Activated naive CD4-positive, alpha-beta T cell treated with anti-CD3 and anti-CD28 coated beads, Interleukin-2, amount 50 U/mL, for 16 hours (primary cell): ENCODE measurements at places on chromosomes 4 and X.

DNA sequence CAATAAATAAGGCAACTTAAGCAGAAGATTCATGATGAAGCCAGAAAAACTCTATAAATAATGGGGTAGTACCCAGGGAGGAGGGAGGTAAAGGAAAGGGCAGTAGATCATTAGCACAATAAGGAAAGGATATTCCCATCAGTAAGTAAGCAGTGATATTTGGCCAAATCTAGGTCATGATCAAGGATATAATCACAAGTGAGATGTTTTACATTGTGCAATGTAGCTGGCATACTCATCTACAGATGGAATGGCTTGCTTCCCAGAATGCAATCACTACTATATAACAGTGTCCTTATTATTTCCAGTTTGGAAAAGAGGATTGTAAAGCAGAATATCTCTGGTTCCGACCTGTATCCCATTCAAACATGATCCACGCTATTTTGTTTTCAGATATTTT lies 483.4 kb downstream of the RPA4 start:
- no peak for DNase-seq

- DNase-seq: no peak
Measured at GRCh38 chr4:183429489-183429888, 14.9 kb upstream of the CDKN2AIP start.

DNA sequence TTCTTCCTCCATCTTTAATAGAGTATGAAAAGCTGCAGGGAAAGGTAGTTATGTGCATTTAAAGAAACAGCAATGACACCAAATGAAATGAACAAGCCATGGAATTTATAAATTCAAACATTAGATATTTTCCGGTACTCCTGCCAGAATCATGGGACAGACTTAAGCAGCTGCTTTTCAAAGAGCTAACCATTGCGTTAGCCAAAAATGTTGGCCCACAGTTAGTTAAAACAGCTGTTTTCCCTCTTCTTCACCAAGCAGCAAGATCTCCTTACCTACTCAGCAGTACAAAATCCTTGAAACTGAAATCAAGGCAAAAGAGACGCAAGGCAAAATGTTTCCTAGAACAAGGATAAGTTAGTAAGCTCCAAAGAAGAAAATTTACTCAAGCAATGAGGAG lies 64.0 kb downstream of the MANBA start:
- DNase-seq: no peak

DNA sequence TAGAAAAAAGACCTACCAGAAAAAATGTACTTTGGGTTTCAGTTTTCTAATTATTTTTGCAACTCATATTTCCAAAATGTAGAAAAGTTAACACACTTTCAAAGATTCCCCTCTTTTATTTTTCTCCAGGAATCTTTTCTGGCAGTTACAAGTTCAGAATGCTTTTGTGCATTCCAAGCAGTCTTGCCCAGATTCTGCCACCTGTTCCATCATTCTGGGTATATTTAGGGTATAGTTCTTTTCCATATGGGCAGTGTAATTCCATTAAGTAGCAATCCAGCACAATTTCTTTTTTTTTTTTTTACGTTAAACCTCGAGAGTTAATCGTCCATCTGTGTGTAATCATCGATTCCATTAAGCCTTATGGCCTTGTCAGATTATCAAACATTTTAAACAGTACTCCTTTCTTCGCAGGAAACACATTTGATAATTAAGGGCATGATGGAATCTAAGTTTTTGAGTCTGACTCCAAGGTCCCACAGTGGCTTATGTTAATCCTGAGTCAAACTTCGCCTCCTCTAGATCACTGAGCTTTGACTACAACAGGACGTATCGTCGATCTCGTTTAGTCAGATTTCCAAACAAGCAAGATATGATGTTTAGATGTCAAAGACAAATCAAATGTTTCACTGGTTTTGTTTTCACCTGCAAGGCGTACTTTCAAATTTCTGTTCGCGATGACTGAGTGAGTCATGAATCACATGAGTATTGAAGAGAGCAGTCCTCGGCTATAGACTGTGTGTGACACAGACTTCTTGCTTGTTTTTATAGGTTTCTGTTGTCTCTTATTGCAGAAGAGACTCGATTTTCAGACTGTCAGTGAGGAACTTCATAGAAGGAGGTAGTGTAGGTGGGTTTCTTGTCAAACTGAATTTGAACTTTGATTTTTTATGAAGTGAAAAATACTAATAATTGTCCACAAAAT lies 118.9 kb upstream of the GK2 start:
- DNase-seq: no peak

DNA sequence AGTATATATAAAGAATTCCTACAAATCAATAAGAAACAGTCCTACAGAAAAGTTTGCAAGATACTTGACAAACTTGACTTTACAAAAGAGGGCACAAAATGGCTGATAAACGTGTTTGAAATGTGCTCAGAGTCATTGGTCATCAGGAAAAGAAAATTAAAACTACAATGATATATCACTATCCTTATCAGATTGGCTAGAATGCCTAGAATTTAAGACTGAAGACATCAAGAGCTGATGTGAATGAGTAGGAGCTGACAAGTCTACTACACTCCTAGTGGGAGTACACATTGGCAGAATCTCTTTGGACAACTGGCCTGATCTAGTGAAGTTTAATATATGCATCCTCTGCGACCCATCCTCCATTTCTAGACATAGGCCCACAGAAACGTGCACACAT lies 10.3 kb upstream of the DCTD start:
- DNase-seq: no peak

GRCh38 chrX:10519761-10520160 lies 100.6 kb downstream of the MID1 start:
- no peak for DNase-seq

DNA sequence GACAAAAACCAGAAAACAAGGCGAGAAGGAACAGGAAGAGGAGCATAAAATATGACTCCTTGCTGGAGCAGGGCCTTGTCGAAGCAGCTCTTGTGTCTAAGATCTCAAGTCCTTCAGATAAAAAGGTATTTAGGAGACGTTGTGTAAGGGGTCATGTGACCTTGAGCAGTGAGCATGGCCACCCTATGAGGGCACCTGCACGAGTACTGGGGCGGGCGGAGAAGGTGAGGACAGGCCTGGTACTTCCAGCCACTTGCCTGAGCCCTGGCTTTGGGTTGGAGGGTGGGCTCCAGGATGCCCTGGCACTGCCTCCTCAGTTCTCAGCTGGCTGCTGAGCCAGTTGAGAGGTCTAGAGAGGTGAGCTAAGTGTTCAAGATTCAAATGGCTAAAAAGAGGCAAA lies 29.9 kb downstream of the NSD2 start:
- no peak for DNase-seq
